ENCODE measurements at places on chromosomes 1 and 21. TPM values are rescaled to one million over a fixed set of nuclear protein-coding genes. Genes with fewer than 3 reads are reported as not detected.

Gene NOTCH2
- total RNA-seq: 149 TPM

Gene KRTAP22-2
- total RNA-seq: not detected

Gene ADAMTS4
- total RNA-seq: 103 TPM

Gene MTARC2
- 23.6 TPM for total RNA-seq

Gene ATP1A4
- total RNA-seq: not detected

Gene S100A9
- total RNA-seq: 33.2 TPM

Gene SPRR2G
- total RNA-seq: not detected

Gene SERTAD4
- 1.8 TPM for total RNA-seq

Gene ERG
- 3.8 TPM for total RNA-seq

Gene PEAR1
- 20.2 TPM for total RNA-seq

Gene CHIT1
- 1.3 TPM for total RNA-seq

Gene RNU1-1
- total RNA-seq: under 0.01 TPM

Gene LDLRAD1
- not detected for total RNA-seq

GRCh38 chr1:183270541-183271141 lies 84.6 kb downstream of the LAMC2 start:
- no peak overlapping the region for H3K27ac ChIP-seq
- no peaks in the 10 kb centered on the region for H3K27me3 ChIP-seq
- H3K36me3 ChIP-seq: no peaks in the 10 kb centered on the region
- DNase-seq: no peak
- H3K4me1 ChIP-seq: peaks cover 1% of the 10 kb centered on the region
- no peak overlapping the region for H3K4me3 ChIP-seq

GRCh38 chr1:192158181-192158580 lies at the start of gene RGS18:
Gene RGS18, plus strand, starts transcription at chr1:192158462. Its CDS starts 176 bp downstream, at chr1:192158638.
- DNase-seq: no peak
- no peaks in the 10 kb centered on the region for H3K36me3 ChIP-seq
- no peaks in the 10 kb centered on the region for H3K4me1 ChIP-seq
- H3K4me3 ChIP-seq: no peak within 1 kb of the TSS
- H3K27ac ChIP-seq: no peak within 1 kb of the TSS

- H3K36me3 ChIP-seq: no peaks in the 10 kb centered on the region
- no peak overlapping the region for H3K27ac ChIP-seq
- no peaks in the 10 kb centered on the region for H3K27me3 ChIP-seq
- no peak overlapping the region for H3K4me3 ChIP-seq
- DNase-seq: no peak
- H3K4me1 ChIP-seq: peaks cover 6% of the 10 kb centered on the region
Measured at GRCh38 chr21:45947296-45947695, 34.3 kb upstream of the COL6A1 start.

- no peak for DNase-seq
- no peak overlapping the region for H3K4me3 ChIP-seq
- no peaks in the 10 kb centered on the region for H3K36me3 ChIP-seq
- H3K4me1 ChIP-seq: peaks cover 2% of the 10 kb centered on the region
- H3K27me3 ChIP-seq: no peaks in the 10 kb centered on the region
Measured at GRCh38 chr1:191675856-191676783, 482.1 kb upstream of the RGS18 start.

DNA sequence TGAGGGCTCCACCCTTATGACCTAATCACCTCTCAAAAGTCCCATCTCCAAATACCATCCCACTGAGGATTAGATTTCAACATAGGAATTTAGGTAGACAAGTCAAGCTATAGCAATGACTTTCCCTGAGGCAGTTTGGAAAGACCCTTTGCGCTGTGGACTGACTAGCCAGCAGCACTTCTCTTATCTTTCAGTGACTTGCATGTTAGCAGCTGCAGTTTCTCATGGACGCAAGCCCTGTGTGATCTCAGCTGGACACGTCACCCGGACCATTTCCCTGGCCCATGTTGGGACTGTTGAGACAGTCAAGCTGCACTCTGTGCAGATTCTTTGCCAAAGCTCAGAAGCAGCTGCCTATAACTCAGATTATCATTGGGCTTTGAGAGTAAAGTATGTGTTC lies 408.1 kb upstream of the USP24 start:
- H3K4me3 ChIP-seq: no peak overlapping the region
- no peak overlapping the region for H3K27ac ChIP-seq
- H3K36me3 ChIP-seq: no peaks in the 10 kb centered on the region
- no peaks in the 10 kb centered on the region for H3K27me3 ChIP-seq
- H3K4me1 ChIP-seq: peaks cover 2% of the 10 kb centered on the region
- peak; percentile 63 for DNase-seq

GRCh38 chr21:33824156-33824941 lies 91.3 kb downstream of the ATP5PO start:
- H3K36me3 ChIP-seq: no peaks in the 10 kb centered on the region
- H3K27ac ChIP-seq: no peak overlapping the region
- H3K4me1 ChIP-seq: peaks cover 15% of the 10 kb centered on the region
- H3K27me3 ChIP-seq: no peaks in the 10 kb centered on the region
- peak; percentile 39 for DNase-seq
- no peak overlapping the region for H3K4me3 ChIP-seq

GRCh38 chr1:221664253-221664652 lies 77.6 kb downstream of the DUSP10 start:
- H3K4me3 ChIP-seq: no peak overlapping the region
- no peaks in the 10 kb centered on the region for H3K27me3 ChIP-seq
- no peaks in the 10 kb centered on the region for H3K36me3 ChIP-seq
- no peaks in the 10 kb centered on the region for H3K4me1 ChIP-seq
- DNase-seq: no peak

GRCh38 chr1:16253332-16253922 lies 16.4 kb upstream of the CPLANE2 start:
- H3K27me3 ChIP-seq: no peaks in the 10 kb centered on the region
- no peak overlapping the region for H3K27ac ChIP-seq
- no peaks in the 10 kb centered on the region for H3K36me3 ChIP-seq
- DNase-seq: no peak

DNA sequence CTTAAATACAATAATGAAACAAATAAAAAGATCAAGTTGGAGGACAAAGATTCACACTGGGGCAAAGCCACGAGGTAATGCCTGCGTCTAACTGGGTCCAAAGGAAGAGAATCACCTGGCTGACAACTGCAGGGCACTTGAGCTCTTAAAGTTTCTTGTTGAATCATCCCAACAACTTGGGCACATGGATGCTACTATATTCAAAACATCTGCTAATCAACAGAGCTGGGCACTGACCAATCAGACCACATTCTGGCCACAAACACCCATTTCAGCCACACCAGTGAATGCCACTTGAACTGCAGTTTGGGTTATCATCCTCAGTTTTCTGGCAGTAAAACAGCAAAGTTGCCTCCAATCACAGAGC lies 51.0 kb downstream of the ABCA4 start:
- H3K4me3 ChIP-seq: no peak overlapping the region
- no peaks in the 10 kb centered on the region for H3K27me3 ChIP-seq
- H3K4me1 ChIP-seq: peaks cover 6% of the 10 kb centered on the region
- no peak overlapping the region for H3K27ac ChIP-seq
- H3K36me3 ChIP-seq: no peaks in the 10 kb centered on the region
- DNase-seq: no peak

- no peaks in the 10 kb centered on the region for H3K4me1 ChIP-seq
- H3K27me3 ChIP-seq: no peaks in the 10 kb centered on the region
- H3K27ac ChIP-seq: no peak overlapping the region
- DNase-seq: no peak
Measured at GRCh38 chr1:67227196-67227595, 60.9 kb downstream of the IL23R start.

DNA sequence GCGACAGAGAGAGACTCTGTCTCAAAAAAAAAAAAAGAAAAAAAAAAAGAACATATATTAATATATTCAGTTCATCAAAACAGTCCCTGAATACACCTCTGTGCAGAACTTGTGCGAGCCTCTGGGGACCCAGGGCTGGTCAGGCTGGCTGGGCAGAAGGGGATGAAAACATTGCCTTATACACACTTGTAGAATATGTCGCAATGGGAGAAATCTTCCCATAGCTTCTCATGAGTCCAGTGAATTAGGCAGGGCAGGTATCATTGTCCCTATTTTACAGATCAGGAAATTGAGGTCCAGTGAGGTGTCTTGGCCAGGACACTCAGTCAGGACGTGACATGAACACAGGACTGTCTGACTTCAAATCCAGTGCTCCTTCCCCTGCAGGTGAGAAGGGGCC lies 12.6 kb upstream of the WNT4 start:
- H3K4me1 ChIP-seq: peaks cover 2% of the 10 kb centered on the region
- no peaks in the 10 kb centered on the region for H3K27me3 ChIP-seq
- H3K27ac ChIP-seq: no peak overlapping the region
- no peak for DNase-seq

- DNase-seq: no peak
- no peaks in the 10 kb centered on the region for H3K27me3 ChIP-seq
- H3K4me1 ChIP-seq: peaks cover 3% of the 10 kb centered on the region
- H3K4me3 ChIP-seq: no peak overlapping the region
Measured at GRCh38 chr1:174880171-174880570, 119.6 kb upstream of the CACYBP start.

GRCh38 chr1:206953626-206954025 lies 7.4 kb upstream of the PIGR start:
- H3K4me3 ChIP-seq: no peak overlapping the region
- no peak overlapping the region for H3K27ac ChIP-seq

- H3K4me3 ChIP-seq: no peak overlapping the region
- H3K27ac ChIP-seq: no peak overlapping the region
- DNase-seq: no peak
- no peaks in the 10 kb centered on the region for H3K27me3 ChIP-seq
Measured at GRCh38 chr1:59308839-59309238, 11.9 kb downstream of the FGGY start.

DNA sequence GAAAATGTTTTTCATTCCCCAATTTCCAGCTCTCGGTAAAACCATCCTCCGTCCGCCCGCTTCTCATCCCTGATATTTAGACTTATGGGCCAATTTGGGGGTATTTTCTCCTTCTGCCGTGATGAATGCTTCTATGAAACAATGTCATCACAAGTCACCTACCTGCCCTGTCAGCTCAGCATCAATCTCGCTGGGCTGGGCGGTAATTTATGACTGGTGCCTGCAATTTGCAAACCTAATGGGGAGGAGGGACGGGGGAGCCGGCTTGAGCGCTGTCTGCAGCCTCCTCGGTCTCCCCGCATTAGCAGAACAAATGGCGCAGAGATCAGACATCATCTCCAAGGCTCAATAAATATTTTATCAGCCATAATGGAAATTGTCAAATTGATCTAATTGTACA lies 72.1 kb downstream of the PRDM16 start:
- H3K36me3 ChIP-seq: no peaks in the 10 kb centered on the region
- H3K27me3 ChIP-seq: no peaks in the 10 kb centered on the region
- no peak overlapping the region for H3K27ac ChIP-seq
- peaks cover 6% of the 10 kb centered on the region for H3K4me1 ChIP-seq
- DNase-seq: no peak

GRCh38 chr21:46122758-46123683 lies 25.1 kb downstream of the COL6A2 start:
- no peaks in the 10 kb centered on the region for H3K36me3 ChIP-seq
- H3K27me3 ChIP-seq: no peaks in the 10 kb centered on the region

GRCh38 chr1:228410015-228410414 lies 3.4 kb upstream of the TRIM11 start:
- peaks cover 11% of the 10 kb centered on the region for H3K4me1 ChIP-seq
- H3K36me3 ChIP-seq: no peaks in the 10 kb centered on the region
- DNase-seq: no peak
- H3K4me3 ChIP-seq: no peak overlapping the region

- no peaks in the 10 kb centered on the region for H3K27me3 ChIP-seq
- no peak overlapping the region for H3K4me3 ChIP-seq
- peaks cover 34% of the 10 kb centered on the region for H3K4me1 ChIP-seq
- H3K36me3 ChIP-seq: no peaks in the 10 kb centered on the region
- peak; percentile 98 for DNase-seq
Measured at GRCh38 chr21:45294509-45295291, 7.0 kb upstream of the POFUT2 start.

GRCh38 chr1:94617957-94618739 lies 76.6 kb upstream of the F3 start:
- H3K4me1 ChIP-seq: peaks cover 4% of the 10 kb centered on the region
- no peak for DNase-seq
- no peak overlapping the region for H3K27ac ChIP-seq

- H3K36me3 ChIP-seq: no peaks in the 10 kb centered on the region
- no peak for DNase-seq
- H3K4me3 ChIP-seq: no peak overlapping the region
Measured at GRCh38 chr1:15945832-15946448, 30.0 kb downstream of the ZBTB17 start.

GRCh38 chr1:11334261-11334804 lies 61.3 kb downstream of the UBIAD1 start:
- no peaks in the 10 kb centered on the region for H3K36me3 ChIP-seq
- no peaks in the 10 kb centered on the region for H3K4me1 ChIP-seq

DNA sequence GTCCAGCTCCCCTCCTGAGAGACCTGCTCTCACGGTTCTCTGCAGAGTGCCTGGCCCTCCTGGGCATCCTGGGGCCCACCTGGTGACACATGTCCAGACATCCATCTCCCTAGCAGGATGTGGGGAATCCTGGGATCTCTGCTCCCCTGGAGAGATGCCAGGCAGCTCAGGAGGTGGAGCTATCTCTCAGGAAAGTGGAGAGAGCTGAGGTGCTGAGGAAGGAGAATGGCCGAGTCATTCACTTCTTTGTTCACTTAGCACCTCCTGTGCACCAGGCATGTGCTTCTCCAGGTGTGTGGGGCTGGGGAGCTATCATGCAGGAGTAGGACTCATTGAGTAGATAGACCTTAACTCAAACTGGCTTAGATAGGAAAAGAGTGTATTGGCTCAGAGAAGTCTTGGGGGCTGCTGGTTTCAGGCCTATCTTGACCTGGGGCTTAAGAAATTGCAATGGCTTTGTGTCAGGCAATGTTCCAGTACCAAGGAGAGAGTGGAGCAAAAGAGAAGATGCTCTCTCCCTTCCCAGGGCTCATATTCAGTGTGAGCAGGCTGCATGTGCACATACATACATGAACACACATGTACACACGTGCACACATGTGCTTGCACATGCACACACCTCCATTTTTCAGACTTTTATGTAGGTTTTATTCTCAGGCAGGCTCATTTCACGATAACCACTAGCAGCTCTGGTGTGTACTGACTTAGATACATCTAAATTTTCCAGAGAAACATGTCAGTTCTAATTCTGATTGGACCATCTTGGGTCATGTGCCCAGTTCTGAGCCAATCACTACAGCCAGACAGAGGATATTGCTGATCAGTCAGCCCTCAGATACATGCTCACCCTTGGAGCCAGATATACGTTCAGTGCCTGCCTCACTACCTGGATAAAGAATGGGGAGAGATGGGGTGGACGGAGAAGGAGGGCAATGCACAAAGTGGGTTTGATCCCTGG lies 437.6 kb downstream of the PTPRU start:
- DNase-seq: no peak
- H3K4me1 ChIP-seq: no peaks in the 10 kb centered on the region
- H3K4me3 ChIP-seq: no peak overlapping the region
- H3K36me3 ChIP-seq: no peaks in the 10 kb centered on the region

DNA sequence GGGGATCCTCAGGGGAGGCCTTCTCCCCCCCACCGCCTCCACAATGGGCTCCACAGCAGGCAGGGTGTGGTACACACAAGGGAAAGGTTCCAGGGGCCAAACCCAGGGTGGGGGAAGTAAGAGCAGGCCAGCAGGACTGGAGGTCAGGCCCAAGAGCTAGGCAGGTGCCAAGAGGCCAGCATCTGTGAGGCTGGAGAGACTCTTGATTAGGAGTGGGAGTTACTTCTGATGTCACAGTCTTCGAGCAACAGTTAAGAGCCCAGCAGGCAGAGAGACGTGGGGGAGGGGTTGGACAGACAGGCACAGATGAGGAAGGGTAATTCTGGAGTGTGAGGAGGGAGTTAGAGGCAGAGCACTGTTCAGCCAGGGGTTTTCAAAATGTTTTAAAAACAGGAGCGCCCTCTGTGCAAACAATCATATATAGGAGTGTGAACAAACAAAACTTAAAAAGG lies 55.8 kb downstream of the SLC9A1 start:
- peak; percentile 68 for DNase-seq
- no peaks in the 10 kb centered on the region for H3K27me3 ChIP-seq
- H3K4me1 ChIP-seq: peaks cover 4% of the 10 kb centered on the region
- no peak overlapping the region for H3K4me3 ChIP-seq
- peak overlapping the region; percentile 83 for H3K27ac ChIP-seq

- peaks cover 8% of the 10 kb centered on the region for H3K4me1 ChIP-seq
- no peak overlapping the region for H3K27ac ChIP-seq
- no peaks in the 10 kb centered on the region for H3K27me3 ChIP-seq
Measured at GRCh38 chr1:111618081-111618480, 1.5 kb upstream of the RAP1A start.
